ENCODE measurements at places on chromosomes 12 and 14.

- DNase-seq: peak; percentile 29
Measured at GRCh38 chr14:74647678-74648461, 35.8 kb upstream of the LTBP2 start.

- DNase-seq: no peak
Measured at GRCh38 chr12:42603246-42603990, 13.9 kb upstream of the PRICKLE1 start.

GRCh38 chr12:101172316-101172715, 37.7 kb downstream of the SLC5A8 start:
- DNase-seq: no peak

GRCh38 chr12:111451649-111452129, 46.0 kb downstream of the SH2B3 start:
- DNase-seq: no peak

- DNase-seq: no peak
Measured at GRCh38 chr14:105154476-105154871, 14.1 kb downstream of the JAG2 start.

GRCh38 chr14:75539162-75539560, 16.9 kb downstream of the BATF start:
- no peak for DNase-seq

GRCh38 chr12:16163901-16164300, 113.6 kb downstream of the SLC15A5 start:
- DNase-seq: no peak

GRCh38 chr12:124586756-124587155, 19.3 kb upstream of the NCOR2 start:
- no peak for DNase-seq

DNA sequence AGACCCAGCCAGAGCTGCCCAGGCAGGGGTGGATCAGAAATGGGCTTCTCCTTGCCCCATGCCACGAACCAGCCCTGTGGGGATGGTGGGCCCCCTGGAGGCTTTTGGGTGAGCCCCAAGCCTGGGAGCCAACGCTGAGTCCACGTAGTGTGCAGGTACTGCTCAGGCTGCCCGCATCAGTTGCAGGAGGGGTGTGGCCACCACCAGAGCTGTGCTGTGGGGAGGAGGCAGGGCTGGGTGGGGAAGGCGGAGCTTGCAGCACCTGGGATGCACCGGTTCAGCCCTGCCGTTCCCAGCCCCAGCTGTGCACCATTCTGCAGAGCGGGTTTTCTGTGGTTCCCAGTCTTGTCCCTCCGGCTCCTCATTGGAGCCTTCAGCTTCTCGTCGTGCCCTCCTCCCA, 36.3 kb downstream of the IL31 start:
- no peak for DNase-seq

- no peak for DNase-seq
Measured at GRCh38 chr14:48349689-48350088, 674.3 kb upstream of the MDGA2 start.

- no peak for DNase-seq
Measured at GRCh38 chr12:96548384-96548783, 59.0 kb downstream of the CFAP54 start.

DNA sequence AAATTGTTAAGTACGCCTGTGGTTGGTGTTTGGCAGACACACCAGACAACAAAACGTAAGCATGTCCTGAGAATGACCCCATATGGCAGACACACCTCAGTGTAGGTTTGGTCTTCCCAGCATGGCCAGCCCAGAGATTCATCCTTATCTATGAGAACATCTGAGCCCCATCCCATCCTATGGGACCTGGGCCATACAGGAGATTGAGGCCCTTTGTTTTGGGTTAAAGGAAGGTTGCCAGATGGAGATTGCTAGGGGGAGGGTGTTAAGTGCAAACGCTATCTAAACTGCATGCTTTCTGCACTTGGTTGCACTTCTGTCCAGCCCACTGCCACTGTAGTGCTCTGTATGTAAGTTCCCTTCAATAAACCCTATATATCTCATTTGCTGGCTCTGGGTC, 4.1 kb upstream of the PCNX4 start:
- no peak for DNase-seq

DNA sequence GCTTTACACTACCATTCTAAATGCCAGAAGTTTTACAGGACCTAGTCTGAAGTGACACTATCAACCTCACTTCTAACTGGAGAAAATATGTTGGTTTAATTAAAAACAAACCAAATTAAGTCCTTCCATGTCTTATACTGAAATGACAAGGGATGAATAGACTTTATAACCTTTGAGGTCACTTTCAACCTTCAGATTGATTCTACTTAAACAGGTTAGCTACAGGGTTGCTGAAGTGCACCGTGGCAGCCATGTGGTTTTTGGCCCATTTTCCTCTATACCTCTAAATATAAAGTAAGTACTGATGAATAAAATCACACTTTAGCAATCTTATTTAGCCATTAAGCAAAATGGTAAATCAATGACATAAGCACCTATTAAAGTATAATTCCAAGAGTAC, 3.9 kb downstream of the SLC38A2 start:
- no peak for DNase-seq

- DNase-seq: peak; percentile 95
Measured at GRCh38 chr12:8045952-8046944, 13.7 kb downstream of the FOXJ2 start.

GRCh38 chr14:41532255-41532654, 74.4 kb upstream of the LRFN5 start:
- no peak for DNase-seq

DNA sequence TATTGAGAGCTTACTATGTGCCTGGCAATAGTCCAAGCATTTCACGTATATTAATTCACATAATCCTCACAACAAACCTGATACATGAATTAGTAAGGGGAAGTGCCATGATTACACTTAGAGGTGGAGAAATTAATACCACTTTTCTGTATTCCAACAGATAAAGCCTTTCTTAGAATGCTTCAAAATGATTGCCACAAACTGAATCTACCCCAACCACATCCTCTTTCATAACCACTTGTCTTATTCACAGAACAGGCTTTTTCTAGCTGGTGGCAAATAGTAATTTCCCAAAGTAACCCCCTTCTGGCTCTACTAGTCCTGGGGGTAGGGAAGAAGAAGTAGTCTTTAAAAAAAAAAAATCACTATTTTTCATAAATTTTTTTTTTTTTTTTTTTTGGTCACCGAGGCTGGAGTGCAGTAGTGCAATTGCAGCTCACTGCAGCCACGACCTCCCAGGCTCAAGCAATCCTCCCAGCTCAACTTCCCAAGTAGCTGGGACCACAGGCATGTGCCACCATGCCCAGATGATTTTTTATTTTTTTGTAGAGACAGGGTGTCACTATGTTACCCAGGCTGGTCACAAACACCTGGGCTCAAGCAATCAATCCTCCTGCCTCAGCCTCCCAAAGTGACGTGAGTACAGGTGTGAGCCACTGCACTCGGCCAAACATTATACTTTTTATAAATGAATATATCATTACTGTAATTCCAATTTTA, 59.0 kb upstream of the ARID2 start:
- DNase-seq: no peak

GRCh38 chr12:1811281-1811947, 9.0 kb upstream of the LRTM2 start:
- DNase-seq: no peak
